Cardiac fibroblast (primary cell): ENCODE measurements at places on chromosomes 13 and 19.

DNA sequence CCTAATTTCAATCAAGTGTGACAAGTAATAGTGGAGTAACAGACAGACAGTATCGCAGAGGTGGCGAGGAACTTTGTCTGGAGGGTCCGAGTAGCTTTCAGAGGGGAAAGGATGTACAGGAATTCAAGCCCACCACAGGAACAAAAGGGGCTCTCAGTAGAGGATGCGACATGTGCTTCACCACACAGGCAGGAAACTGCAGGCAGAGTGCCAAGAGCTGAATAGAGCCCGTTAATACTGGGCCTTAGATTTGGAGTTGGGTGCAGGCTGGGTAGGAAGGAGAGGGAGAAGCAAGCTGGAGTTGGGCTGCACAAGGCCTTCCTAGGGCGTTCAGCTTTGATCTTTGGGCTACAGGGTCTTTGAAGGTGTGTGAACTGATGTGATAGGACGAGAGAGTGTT lies 1.2 kb downstream of the CCDC70 start:
- no peak for DNase-seq

DNA sequence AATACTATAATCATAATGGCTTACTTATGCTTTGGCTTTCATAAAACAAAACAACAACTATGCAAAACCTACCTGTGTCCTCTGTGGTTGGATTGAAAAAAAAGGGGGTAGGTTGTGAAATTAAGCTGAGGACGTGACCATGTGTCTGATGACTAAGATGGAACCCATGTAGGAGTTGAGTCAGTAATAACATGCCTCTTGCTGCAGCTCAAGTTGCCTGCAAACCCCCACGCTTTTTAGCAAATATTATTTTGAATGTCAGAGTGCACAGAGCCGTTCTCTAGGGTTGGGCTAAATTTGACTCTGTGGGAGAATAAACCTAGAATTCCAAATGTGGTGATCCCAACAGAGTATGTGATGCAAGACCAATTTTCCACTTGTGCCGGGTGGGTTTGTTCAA lies 209.3 kb downstream of the KCNRG start:
- peak; percentile 31 for DNase-seq

DNA sequence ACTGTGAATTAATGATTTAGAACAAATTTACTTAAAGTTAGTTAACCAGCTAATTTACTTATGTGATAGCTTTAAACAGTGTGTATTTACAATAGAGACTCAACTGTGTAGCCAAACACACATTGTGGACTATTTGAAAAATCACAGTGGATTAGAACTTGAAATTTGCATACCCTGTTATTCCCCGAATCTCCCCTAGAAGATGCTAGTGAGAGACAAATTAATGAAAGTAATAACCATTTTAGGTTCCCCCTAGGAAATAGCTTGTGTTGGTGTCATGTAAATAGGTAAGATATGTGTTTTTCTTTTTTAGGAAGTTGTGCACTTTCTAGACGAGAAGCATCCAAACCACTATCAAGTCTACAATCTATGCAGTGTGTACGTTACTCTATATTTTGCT lies 98.5 kb downstream of the C1QTNF9 start:
- DNase-seq = no peak

DNA sequence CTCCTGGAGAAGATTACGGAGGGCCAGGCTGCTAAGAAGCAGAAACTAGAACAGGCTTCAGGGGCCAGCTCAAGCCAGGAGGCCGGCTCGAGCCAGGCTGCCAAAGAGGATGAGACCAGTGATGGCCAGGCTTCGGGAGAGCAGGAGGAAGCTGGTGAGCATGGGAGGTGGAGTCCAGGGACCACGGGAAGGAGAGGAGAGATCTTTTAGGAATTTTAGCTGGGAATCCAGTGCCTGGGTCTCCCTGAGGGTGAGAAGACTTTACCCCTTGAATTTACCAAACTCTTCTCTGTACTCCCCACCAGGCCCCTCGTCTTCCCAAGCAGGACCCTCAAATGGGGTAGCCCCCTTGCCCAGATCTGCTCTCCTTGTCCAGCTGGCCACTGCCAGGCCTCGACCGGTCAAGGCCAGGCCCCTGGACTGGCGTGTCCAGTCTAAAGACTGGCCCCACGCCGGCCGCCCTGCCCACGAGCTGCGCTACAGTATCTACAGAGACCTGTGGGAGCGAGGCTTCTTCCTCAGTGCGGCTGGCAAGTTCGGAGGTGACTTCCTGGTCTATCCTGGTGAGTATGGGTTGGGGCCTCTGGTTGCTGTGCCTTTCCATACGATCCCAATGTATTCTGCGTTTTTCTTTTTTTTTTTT lies 824 bp downstream of the TSEN34 start:
- no peak for DNase-seq

DNA sequence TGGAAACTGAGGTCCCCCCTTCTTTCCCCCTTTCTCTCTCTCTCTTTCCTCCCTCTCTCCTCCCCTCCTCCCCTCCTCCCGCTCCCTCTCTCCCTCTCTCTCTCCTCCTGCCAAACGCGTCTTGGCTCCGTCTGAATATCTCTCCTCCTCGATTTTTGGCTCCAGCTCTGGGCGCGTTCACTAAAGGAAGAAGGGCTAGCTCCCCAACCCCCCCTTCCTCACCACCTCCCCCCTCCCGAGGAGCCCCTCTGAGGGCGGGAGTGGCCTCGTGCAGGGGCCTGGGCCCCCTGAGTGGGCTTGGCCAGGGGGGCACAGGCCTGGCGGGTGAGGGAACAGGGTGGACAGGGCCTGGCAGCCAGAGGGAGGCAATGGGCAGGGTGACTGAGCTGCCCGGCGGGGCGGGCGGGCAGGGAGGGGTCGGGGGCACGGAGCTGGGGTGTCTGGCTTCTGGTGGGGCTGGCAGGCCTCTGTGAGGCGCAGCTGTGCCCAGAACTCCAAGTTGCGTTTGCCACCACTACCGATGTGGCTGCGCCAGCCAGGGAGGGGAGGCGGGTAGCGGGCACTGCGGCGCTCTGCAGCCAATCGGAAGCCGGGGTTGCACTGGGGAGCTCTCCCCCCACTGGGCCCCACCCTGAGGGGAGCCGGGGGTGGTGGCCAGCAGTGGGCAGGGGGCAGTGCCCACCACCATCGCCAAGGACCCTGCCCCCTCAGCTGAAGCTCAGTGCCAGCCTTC lies 7.1 kb downstream of the NFIX start:
- DNase-seq = no peak

DNA sequence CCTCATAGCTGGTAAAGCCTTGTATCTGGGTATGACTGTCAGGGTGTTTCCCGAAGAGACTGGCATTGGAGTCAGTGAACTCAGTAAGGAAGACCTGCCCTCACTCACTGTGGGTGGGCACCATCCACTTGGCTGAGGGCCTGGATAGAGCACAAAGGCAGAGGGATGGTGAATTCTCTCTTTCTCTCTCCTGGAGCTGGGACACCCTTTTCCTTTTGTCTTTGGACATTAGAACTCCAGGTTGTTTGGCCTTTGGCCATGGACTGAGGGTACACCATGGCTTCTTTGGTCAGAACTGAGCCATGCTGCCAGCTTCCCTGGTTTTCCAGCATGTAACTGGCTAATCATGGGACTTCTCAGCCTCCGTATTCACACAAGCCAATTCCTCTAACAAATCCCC lies 4.6 kb upstream of the CEACAM1 start:
- DNase-seq = no peak

DNA sequence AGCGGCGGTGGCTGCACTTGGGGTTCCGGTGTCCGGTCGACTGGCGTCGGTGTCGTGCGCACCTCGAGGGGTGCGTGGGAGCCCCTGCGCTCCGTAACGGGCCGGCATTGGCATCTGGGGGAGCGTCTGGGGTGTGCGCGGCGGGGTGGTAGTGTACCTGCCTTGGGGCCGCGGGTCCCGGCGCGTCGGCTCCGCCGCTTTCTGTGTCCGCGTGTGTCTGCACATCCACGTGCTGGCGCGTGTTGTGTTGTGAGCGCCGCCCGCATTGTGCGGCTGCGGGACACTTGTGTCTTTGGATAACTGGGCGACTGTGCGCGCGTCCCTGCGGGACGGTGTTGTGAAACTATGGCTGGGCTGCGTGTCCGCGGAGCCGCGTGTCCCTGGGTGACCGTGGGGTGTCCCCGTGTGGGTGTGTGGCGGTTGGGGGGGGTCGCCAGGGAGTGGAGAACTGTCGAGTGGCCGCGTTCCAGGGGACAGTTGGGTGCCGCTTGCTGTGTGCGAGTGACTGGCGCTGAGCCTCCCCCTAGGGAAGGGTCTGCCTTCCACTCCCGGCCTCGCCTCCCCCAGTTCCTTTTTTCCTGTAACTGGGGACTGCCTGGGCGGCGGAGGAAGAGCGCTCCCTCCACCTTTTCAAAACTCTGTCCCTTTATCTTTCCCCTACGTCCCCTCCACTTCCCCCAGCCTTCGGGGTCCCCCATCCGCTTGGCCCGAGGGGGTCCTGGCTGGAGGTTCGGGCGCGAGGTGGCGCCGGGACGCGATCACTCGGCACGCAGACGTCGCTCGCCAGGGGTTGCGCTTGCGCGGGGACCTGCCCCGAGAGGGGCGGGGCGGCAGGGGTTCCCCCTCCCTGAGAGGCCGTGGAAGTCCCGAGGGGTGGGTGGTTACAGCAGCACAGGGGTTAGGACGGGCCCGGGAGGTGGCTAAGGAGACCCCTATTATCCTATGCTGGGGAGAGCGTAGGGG lies 5.7 kb upstream of the NFIC start:
- DNase-seq = no peak

GRCh38 chr19:489418-490196 lies 6.7 kb upstream of the MADCAM1 start:
- DNase-seq = peak; percentile 48

DNA sequence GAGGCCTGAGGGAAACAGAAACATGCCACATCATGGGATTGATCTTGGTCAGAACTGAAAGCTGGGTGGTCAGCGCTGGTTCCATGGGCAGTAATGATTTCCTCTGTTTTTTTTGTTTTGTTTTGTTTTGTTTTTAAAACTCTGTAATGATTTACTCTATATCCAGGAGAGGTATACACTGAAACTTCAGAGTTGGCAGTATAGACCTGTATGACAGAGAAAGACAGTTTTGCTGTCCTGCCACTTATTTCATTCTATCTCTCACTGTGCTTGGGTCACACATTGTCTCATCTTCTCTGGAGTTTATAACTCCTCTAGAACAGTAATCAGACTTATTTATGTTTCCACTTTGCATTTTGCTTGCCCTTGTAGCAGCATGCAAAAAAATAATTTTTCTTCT lies 105.1 kb upstream of the SLITRK1 start:
- DNase-seq = no peak

DNA sequence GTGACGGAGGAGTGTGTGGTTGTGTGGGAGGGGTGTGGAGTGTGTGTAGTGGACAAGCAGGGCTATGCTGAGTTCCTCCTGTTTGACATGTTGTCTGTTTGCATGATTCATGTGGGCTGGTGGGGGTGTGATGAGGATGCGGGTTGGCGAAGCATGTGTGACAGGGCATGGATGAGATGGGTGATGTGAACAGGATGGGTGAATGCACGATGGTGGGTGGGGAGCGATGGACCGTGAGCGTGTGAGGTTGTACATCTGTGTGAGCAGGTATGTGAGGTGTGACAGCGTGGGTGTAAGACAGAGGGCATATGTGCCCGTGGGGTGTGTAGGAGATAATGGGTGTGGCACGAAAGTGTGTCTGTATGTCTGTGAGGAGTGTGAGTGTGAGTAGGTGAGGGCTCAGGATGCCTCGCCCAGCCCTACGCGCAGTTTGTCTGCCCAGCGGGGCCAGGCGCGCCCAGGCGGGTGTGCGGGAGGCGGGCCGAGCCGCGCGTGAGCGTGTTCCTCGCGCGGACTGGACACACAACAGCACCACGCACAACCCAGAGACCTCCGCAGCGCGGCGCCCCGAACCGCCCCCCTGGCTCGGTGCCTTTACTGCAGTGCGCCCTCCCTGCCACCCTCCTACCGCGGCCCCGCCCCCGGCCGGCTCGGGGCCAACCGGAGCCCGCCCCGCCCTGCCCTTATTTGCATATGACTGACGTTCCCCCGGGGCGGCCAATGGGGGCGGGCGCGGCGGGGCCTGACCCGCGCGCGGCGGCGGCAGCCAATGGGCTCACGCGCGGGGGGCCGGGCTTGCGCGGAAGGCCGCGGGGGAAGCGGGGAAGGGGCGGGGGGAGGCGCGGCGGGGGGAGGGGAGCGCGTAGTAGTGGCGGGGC lies 14.4 kb downstream of the CIC start:
- peak; percentile 90 for DNase-seq

DNA sequence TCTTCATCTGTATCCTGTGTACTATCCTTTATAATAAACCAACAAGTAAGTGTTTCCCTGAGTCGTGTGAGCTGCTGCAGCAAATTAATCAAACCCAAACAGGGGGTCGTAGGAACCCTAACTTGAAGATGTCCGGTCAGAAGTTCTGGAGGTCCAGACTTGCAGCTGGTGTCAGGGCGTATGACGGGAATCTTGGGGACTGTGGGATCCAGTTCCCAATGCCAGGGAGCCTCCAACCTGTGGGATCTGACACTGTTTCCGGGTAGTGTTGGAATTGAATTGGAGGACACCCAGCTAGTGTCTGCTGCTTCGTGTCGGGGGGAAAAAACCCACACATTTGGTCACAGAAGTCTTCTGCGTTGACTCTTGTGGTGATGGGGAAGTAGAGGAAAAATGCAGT lies 52.1 kb upstream of the AMER2 start:
- DNase-seq = no peak

- DNase-seq = peak; percentile 99
These were observed 141.7 kb upstream of the SERP2 start for GRCh38 chr13:44231786-44232516.

DNA sequence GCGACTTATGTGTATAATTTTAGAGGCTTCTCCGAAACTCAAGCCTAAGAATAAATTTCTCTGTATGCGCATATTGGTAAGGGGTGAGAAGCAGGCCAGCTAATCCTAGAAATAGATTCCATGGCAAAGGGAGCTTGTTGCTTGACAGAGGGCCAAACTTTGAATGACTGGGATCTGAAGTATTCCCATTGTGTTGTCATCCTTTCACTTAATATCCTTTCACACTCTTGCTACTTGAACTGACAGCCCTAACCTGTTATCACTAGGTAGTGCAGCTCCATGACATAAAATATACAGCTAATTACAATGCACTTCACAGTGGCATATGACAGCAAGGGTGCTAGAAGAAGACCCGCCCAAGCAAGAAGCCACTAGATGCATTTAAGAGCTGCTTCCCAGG lies 309.8 kb downstream of the OXGR1 start:
- no peak for DNase-seq

DNA sequence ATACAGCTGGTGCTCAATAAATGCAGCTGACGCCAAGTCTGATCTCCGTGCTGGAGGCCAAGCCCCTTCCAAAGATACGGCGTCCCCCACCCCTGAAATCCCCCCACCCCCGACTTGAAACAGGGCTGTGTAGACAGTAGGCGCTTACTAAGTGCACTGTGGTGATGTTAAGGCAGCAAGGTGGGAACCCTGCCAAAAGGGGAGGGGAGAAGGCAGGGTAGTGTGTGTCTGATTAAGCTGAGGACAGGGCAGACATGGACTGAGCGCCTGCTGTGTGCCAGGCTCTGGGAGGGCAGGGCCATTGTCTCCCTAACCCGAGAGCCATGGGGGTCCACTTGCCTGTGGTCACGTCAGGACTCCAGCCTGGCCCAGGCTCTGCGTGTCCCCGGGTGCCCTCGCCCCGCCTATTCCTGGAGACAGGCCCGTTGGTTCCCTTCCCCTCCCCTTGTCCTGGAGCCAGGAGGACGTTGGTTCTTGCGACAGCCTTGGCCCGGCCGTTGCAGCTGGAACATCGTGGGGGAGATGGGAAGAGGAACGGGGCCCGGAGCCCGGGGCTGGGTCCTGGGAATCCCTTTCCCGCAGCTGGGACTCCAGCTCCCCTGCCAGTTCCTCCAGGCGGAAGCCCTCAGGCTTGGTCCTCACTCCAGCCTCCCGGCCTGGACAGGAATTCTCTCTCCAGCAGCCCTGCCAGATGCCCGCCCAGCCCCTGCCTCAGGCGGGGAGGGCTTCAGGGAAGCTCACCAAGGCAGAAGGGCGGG lies 1.7 kb upstream of the ELANE start:
- DNase-seq = peak; percentile 99
